ENCODE measurements at places on chromosomes 11 and 22.

DNA sequence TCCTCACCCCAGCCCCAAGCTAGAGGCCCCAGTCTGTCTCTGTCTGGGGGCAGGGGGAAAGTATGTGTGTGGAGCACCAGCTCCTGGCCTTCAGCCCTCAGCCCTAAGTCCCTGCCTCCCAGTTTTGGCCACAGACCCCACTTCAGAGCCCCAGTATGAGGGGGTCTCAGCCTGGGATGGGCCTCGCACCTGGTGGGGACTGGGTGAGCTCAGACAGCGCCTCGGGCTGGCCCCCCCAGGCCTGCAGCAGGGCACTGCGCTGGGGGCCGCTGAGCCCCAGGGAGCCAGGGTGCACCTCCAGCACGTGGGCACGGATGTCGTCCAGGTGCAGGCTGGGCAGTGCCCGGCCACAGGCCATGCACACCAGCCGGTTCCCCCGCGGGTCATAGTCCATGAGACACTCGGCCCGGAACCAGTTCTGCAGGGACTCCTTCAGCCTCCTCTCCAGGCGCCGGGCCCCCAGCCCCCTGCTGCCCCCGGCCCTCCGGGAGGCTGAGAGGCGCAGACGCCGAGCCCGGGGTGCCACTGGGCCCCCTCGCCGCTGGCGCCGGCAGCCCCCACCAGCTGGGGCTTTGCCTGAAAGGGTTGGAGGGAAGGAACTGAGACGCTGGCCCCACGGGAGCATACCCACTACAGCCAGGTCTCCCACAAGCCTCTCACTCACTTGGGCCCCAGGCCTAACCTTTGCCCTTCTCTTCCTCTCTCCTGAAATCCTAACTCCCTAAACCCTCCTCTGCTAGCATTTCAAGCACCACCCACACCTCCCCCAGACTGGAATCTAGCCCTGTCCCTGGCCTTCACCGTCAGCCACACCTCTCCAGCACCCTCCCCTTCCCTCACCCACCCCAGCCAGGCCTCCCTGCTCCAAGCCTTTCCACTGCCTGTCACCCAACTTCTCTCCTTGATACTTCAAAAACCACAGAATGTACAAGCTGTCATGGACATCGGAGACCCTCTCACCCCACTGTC, 3.6 kb downstream of the ZFTA start:
- peak; percentile 40 for DNase-seq

DNA sequence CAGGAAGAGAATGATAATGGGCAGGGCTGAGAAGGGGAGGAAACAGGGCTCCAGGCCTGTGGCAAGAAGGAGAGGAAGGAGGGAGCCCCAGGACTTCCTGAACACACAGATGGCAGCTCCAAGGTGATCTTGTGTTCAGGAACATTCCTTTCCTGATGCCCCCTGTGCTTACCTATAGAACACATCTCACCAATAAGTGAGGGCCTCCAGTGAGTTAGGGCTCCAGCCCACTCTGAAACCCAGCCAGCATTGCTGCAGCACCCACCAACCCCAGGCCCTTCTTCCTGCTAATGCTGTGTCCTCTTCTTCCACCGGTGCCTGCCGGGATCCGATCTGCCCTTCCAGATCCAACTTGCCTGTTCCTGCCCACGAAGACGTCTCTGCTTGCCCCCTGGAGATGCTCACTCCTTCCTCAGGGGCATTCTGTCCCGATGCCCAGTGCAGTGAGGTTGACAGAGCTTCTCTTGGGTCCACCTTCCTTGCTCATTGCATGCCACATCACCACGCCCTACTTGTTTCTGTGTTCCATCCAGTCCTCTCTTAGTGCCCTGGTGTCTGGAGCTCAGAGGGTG, 17.4 kb downstream of the ANKK1 start:
- no peak for DNase-seq

DNA sequence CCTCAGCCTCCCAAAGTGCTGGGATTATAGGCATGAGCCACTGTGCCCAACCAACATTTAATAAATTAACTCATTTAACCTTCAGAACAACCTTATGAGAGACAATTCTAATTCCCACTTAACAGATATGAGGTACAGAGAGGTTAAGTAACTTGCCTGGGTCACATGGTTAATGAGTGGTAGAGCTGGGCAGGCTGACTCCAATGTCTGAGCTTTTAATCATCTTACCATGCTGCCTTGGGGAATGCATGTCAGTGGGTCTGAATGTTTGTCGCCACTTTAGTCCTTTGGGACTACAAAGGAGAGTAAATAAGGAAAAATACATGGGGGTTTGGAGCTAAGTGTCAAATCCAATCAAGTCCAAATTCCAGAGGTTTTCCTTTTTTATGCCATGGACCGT, 11.2 kb upstream of the PIK3C2A start:
- DNase-seq: no peak

GRCh38 chr11:94120946-94121345, 7.7 kb upstream of the PANX1 start:
- no peak for DNase-seq

DNA sequence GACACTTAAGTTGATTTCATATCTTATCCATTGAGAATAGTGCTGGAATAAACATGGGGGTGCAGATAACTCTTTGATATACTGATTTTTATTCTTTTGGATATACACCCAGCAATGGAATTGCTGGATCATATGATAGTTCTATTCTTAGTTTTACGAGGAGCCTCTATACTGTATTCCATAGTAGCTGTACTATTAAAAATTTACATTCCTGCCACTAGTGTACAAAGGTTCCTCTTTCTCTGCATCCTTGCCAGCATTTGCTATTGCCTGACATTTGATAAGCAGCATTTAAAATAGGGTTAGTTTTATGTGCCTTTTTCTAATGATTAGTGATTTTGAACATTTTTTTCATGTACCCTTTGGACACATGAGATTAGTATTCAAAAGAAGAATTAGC, 554.2 kb downstream of the JRKL start:
- no peak for DNase-seq

- DNase-seq: no peak
These were observed 682.3 kb downstream of the TBC1D22A start for GRCh38 chr22:47444746-47445065.

DNA sequence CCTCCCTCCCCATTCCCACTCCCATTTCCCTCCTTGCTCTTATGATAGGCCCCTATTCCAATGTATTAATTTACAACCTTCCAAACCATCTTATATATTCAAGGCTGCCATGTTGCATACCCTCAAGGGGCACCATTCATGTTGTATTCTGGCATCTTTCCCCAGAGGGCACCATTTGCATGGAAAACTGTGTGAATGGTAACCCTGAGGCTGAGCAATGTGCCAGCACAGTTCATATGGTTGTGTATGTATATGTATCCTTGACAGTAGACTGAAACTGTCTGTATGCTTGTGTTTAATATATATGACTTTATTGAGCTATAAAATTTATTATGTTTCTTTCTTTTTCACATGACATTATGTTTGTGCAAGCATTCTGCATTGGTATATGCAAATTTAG, 7.3 kb downstream of the RASSF10 start:
- DNase-seq: no peak

GRCh38 chr11:118304227-118304567, 333 bp upstream of the CD3E start:
- DNase-seq: no peak

- no peak for DNase-seq
These were observed 21.1 kb upstream of the TMPRSS13 start for GRCh38 chr11:117950301-117950700.

- peak; percentile 2 for DNase-seq
These were observed 53.9 kb downstream of the MSANTD4 start for GRCh38 chr11:105968021-105968697.

GRCh38 chr11:15772981-15773380, 583.4 kb downstream of the SOX6 start:
- DNase-seq: no peak

- DNase-seq: no peak
These were observed 9.0 kb downstream of the CLPB start for GRCh38 chr11:72425053-72425980.

DNA sequence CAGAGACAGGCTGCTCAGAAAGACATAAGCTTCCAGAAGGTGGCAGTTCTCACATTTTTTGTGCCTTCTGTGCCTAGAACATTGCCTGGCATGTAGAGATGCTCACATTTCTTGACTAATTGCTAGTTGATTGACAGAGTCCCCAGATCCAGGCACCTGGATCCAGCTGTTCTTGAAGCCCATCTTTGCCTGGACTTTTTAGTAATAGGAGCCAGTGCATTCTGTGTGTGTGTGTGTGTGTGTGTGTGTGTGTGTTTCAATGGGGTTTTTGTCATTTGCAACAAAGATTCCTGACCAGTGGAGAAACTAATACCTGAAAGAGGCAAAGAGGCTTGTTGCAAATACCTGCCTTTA, 15.1 kb downstream of the MRGPRF start:
- no peak for DNase-seq

- no peak for DNase-seq
These were observed 15.2 kb downstream of the MIF start for GRCh38 chr22:23909296-23909898.

DNA sequence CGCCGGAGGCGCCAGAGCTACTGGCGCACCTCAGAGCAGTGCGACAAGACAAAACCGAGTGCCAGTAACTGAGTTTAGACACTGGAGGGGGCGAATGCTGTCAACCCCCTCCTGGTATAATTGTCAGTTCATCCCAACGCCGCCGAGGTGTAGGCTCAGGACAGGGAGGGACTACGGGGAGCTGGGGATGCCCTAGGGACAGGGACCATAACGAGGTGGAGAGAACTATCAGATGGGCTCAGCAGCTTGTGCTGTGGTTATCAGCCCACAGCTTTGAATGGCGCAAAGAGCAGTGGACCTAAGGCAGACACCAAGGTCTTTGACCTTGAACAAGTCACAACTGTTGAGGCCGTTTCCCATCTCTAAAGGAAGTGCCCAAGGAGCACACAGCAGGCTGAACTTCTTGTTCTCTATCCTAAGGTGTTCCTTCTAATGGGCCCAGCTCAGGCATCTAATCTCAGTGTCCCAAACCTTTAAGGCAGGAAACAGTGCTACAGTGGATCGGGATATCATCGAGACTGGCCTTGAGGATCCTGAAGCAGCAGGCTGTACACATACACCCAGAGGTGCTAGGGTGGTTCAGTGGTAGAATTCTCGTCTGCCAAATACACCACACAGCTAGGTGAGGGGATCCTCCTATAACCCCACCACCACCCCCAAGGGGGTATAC, 958 bp upstream of the TUT1 start:
- no peak for DNase-seq

DNA sequence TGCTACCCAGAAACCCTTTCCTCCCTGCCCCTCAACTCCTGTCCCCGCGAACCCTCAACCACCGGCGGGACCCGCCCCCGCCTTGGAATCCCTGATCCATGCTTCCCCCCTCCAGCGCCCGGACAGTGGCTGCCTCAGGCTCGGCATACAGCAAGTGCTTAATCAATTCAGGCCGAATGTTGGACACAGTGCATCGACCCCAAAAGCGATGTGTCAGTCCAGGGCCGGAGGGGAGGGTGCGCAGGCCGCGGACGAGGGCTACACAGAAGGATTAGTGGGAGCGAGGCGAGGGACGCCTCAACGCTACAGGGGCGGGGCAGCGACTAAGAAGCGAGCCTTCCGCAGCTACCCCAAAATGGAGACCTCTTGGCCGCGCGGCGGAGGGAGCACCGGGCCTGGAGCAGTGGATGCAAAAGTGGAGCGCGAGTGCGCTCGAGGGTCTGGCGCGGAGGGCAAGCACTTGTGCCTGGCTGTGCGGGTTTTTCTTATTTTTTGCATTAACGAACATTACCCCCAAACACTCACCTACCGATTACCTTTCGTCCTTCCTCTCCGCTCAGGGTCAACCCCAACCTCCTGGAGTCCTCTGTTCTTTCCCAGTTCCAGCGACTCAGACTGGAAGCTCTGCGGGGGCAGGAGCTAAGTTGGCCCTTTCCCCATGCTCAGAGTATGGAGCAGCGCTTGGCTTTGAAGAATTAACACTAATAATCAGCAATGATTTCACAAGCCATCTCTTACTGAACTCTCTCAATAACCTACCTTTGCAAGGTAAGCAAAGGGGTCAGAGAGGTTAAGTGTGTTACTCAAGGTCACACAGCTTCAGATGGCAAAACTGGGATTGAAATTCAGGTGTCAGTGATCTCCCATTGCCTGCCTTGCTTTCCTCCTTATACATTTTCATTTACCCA, 30.0 kb upstream of the WNT11 start:
- DNase-seq: peak; percentile 55

- no peak for DNase-seq
These were observed 6.2 kb downstream of the MYO18B start for GRCh38 chr22:25748140-25748539.

DNA sequence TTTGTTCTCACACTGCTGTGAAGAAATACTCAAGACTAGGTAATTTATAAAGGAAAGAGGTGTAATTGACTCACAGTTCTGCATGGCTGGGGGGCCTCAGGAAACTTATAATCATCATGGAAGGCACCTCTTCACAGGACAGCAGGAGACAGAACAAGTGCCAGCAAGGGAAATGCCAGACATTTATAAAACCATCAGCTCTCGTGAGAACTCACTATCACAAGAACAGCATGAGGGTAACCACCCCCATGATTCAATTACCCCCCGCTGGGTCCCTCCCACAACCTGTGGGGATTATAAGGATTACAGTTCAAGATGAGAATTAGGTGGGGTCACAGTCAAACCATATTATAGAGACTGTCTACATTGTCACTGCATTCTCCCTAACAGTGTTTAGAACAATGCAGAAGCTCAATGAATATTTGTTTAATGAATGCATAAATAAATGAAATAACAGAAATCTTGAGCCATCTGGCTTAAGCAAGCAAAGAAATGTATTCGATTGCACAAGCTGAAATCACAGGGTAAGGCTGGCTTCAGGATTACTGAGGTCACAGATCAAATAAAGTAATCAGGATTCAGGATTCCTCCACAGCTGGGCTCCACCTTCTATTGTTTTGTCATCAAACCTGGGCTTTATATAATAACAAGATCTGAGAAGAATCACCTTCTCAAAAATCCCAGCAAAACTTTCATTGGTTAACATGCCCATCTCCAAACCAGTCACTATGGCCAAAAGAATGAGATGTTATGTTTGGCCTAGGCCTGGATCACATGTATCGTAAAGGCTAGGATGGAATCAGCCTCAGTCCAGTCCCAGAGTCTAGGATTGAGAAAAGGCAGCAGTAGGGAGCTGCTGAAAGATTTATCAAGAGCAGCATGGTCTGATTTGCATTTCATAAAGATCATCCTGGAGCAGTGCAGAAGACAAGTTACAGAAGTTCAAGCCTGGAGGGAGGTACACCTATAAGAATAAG, 137.8 kb upstream of the UBASH3B start:
- DNase-seq: no peak

DNA sequence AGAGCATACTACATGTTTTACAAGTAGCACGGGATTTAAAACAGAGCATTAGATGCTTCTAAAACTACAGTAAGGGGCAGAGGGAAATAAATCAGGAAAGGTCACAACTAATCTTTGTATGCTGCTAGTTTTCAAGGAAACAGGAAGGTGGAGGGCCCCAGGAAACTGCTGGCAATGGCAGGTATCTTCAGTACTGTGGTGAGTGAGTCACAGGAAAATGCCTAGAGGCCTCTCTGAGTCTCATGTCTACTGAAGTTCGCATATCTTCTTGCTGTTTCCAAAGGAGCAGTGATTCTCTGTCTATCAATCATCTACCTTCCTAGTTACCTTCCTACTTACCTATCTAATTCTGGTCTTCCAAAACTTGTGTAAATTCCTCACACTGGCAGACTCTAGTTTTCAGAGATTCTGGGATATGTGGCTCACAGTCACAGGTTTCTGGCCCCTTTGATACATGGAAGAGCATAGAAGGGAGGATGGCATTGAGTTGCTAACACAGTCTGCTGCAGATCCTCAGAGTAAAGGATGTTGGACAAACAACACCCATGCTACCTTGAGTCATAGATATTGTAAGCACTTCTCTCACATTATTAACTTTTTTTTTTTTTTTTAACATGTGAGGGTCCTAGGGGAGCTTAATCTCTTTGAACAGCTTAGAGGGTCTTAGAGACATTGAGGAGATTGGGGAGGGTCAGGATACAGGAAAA, 58.8 kb upstream of the SYN3 start:
- no peak for DNase-seq
